ENCODE measurements at places on chromosomes 7 and 10. TPM values are rescaled to one million over a fixed set of nuclear protein-coding genes. Genes with fewer than 3 reads are reported as not detected.

DNA sequence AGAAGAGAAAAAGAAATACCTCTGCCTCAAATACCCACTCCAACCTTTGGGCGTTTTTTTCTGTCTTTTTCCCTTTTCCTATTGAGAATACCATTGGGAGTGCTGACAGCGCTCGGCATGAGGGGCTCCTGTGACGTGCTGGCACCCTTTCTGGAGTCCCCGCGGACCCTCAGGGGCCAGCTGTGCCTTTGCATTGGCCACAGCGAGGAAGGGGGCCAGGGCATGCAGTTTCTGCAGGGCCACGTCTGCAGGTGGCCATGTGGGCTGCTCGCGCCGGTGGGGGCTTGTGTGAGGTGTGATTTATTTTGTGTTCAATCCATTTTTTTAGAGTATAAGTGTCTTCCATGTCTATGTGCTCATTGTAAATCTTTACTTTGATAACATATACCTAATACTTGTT lies 57.4 kb downstream of the INPP5A start:
- H3K27me3 ChIP-seq, result no peaks in the 10 kb centered on the region
- peaks cover 19% of the 10 kb centered on the region for H3K4me1 ChIP-seq
- H3K27ac ChIP-seq, result peak overlapping the region; percentile 43
- no peak for DNase-seq

DNA sequence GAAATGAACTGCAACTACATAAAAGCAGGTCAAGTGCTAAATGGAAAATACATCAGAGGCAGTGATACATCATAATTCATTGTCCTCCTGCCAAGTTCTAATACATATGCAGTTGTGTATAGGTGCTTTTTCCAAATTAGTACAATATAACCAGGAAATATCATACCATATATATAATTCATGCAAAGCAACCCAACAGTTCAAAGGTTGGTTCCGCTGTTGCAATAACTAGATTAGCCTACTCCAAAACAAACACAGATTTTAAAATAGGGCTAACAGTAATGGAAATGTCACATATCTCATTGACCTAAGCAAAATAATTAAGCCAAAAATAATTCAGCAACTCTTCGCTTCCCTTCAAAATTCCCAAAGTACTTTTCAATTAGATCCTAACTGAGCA lies 88.9 kb upstream of the NEBL start:
- DNase-seq, result no peak
- H3K4me3 ChIP-seq, result no peak overlapping the region
- H3K27me3 ChIP-seq, result no peaks in the 10 kb centered on the region
- H3K27ac ChIP-seq, result no peak overlapping the region
- no peaks in the 10 kb centered on the region for H3K36me3 ChIP-seq

Gene CLEC2L
- not detected for total RNA-seq

GRCh38 chr7:19144661-19145433 lies at the start of gene FERD3L:
Gene FERD3L, minus strand, starts transcription at chr7:19145421. Its CDS starts 59 bp downstream, at chr7:19145362.
- H3K27ac ChIP-seq, result no peak within 1 kb of the TSS
- H3K4me1 ChIP-seq, result no peaks in the 10 kb centered on the region
- no peak for DNase-seq
- peaks cover 16% of the 10 kb centered on the region for H3K27me3 ChIP-seq
- H3K36me3 ChIP-seq, result no peaks in the 10 kb centered on the region

DNA sequence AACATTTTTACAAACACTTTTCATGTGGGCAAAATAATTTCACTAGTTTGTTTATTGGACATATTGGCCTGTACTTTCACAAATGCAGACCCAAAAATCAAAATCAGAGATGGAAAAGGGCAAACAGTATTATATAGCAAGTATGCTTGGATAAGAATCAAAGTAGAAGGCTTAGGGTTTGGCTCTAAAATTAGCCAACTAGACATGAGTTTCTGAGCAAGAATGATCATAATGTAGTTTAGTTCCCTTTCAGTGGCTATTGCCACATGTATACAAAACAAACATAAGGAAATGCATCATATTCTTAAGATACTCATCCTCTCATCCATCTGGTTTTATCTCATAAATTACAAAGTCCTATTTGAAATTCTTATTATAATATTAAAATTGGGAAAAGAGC lies 132.5 kb downstream of the IMMP2L start:
- H3K36me3 ChIP-seq, result no peaks in the 10 kb centered on the region
- no peaks in the 10 kb centered on the region for H3K27me3 ChIP-seq
- H3K27ac ChIP-seq, result no peak overlapping the region
- H3K4me3 ChIP-seq, result no peak overlapping the region
- DNase-seq, result no peak

DNA sequence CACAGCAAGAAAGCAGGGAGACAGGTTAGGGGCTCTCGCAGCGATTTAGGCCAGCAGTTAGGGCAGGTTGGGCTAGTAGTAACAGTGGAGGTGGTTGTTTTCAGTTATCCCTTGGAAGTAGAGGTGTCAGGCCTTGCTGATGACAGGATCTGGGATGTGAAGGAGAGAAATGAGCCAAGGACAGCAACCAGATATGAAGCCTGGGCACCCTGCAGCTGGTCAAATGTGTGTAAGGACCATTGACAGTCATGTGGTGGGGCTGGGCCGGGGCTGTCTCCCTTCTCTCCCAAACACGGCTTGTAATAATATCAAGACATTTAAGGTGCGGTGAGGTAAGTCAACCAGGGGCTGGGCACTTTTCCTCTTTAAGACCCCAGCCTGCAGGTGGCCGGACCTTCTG lies 112.5 kb upstream of the IGFBP3 start:
- DNase-seq, result no peak
- H3K4me1 ChIP-seq, result no peaks in the 10 kb centered on the region
- no peak overlapping the region for H3K27ac ChIP-seq
- H3K36me3 ChIP-seq, result no peaks in the 10 kb centered on the region
- H3K4me3 ChIP-seq, result no peak overlapping the region
- H3K27me3 ChIP-seq, result no peaks in the 10 kb centered on the region

Gene KLF14
- total RNA-seq, result not detected

DNA sequence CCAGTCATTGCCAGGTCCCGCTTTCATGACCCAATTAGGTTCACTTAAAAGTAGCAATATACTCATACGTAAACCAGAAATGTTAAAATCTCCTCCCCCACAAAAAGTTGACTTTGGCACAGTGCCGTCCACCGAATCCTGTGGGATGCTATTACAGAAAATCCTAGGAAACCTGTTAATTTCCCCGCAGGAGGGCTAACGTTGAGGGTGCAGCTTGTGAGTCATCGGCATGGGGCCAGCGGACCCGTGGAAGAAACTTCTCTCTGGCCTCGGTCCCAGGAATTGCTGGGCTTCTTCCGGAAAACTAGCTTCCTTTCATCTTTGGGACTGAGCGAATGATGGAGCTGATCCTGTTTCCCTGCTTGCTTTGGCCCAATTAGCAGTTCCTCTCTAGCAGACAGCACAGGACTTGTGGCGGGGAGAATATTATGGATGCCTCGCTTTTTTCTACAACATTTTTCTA lies 13.5 kb downstream of the CRYGN start:
- peak overlapping the region; percentile 45 for H3K27ac ChIP-seq
- no peak overlapping the region for H3K4me3 ChIP-seq
- peak; percentile 41 for DNase-seq

- H3K36me3 ChIP-seq, result no peaks in the 10 kb centered on the region
- H3K4me1 ChIP-seq, result no peaks in the 10 kb centered on the region
- H3K27ac ChIP-seq, result no peak overlapping the region
- no peak overlapping the region for H3K4me3 ChIP-seq
- DNase-seq, result no peak
Measured at GRCh38 chr7:113374955-113375354, 256.6 kb upstream of the SMIM30 start.

Gene DLX5
- total RNA-seq, result 0.64 TPM

Data from prostate gland (tissue), 2 donors.